ENCODE measurements at places on chromosomes 6 and 20. TPM values are rescaled to one million over a fixed set of nuclear protein-coding genes. Genes with fewer than 3 reads are reported as not detected.

GRCh38 chr6:45438849-45439406 lies 61.2 kb upstream of the SUPT3H start:
- peak; percentile 93 for DNase-seq

- DNase-seq, result no peak
Observed at GRCh38 chr6:168888786-168889345, 364.8 kb downstream of the THBS2 start.

DNA sequence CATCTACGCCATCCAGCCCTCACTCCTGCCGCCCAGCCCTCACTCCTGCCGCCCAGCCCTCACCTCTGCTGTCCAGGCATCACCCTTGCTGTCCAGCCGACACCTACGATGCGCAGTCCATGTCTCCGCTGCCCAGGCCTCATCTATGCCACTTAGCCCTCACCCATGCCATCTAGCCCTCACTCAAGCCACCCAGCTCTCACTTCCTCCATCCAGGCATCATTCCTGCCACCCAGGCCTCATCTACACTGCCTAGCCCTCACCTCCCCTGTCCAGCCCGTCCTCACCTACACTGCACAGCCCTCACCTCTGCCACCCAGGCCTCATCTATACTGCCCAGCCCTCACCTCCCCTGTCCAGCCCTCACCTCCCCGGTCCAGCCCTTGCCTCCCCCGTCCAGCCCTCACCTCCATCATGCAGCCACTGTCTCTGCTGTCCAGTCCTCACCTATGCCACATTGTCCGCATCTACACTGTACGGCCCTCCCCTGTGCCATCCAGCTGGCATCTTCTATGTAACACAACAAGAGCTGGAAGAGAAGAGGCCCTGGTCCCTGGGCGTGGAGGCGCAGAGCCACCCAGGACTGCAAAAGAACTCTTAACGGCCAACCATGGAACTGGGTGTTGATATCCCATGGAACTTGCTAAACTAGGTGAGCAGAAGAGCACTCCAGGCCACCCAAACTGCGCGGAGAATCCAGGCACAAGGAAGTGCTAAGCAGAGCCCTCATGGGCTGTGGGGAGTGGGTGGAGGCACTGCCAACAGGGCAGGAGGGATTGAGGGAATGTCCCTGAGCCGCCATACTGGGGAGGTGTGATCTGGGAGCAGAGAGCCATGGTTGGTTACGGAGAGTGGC lies 31.0 kb downstream of the RNASET2 start:
- no peak for DNase-seq

- DNase-seq, result peak; percentile 75
Observed at GRCh38 chr20:33443512-33444239, at the start of gene SNTA1. Gene SNTA1 (minus strand): TSS chr20:33443763. CDS start chr20:33443620, 143 bp downstream.

DNA sequence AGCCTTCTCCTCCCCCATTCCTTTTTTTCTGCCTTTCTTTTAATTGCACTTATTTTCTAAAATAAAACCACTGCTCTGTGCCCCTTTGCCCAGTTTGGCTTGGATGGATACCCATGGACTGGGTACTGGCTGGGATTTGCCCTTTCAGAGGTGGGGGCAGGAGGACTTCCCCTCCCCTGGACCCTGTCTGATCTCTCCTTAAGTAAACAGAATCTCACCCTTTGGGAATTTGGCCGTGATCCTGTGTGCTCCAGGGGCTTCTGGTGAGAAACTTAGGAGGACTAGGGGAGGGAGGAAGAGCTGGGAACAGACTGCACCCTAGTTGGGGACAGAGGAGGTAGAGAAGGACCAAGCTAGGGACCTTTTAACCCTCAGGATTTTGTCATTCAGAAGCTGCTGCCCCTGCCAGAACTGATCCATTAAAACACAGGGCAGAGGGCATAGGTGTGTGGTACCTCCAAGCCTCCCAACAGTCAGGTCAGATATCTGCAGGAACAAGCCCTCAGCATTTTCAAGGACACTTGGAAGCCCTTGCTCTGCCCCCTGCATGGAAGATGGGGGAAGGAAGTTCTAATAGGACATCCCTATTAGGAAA lies 7.3 kb downstream of the FOXP4 start:
- DNase-seq, result no peak

DNA sequence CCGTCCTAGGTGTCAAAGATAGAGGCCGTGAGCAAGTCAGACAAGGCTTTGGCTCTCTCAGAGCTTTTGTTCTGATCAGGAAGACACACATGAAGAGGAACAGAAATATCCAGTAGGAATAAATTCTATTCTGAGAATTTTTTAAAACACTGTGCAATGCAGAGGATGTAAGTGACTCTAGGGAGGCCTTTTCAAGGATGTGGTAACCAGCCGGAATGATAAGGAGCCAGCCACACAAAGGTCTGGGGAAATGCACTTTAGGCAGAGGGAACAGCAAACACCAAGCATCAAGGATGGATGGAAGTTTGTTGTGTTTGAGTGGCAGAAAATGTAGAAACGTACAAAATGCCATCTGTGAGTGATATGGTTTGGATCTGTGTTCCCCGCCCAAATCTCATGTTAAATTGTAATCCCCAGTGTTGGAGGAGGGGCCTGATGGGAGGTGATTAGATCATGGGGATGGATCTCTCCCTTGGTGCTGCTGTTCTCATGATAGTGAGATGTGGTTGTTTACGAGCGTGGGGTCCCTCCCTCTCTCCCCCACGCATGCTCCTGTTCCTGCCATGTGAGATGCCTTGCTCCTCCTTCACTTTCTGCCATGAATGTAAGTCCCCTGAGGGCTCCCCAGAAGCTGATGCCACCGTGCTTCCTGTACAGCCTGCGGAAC lies 93.6 kb upstream of the CDYL start:
- no peak for DNase-seq

- no peak for DNase-seq
Observed at GRCh38 chr6:137581019-137581707, 87.0 kb upstream of the OLIG3 start.

DNA sequence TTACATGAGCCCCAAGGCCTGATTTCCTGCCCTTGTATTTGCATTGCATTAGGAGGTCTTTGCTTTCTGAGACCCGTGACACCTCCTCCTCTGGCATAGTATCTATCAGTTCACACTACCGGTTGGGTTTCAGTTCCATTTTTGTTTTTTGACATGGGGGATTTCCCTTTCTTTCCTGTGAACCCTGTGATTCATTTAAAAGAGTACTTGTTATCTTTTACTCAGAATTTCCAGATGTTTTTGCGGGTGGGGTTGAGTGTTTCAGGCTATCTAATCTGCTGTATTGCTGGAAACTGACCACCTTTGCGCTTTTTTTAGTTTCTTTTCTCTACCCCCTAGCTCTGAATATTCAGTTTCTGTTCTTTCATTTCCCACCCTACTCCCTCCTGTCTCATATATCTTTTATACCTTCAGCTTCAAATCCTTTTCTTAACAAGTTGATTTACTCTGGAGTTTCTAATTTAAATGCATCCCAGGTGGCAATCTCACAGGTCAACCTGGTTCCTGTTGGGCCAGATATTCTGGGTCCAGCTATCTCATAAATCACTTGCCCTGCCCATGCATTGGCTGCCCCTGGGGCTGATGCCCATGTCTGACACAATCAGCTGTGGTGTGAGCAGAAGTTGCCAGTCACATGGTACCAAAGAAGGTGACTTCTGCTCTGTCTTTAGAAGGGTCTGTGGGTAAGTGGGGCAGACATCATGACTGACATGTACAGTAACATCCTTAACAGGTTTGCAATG lies 14.3 kb upstream of the NCOA3 start:
- no peak for DNase-seq

DNA sequence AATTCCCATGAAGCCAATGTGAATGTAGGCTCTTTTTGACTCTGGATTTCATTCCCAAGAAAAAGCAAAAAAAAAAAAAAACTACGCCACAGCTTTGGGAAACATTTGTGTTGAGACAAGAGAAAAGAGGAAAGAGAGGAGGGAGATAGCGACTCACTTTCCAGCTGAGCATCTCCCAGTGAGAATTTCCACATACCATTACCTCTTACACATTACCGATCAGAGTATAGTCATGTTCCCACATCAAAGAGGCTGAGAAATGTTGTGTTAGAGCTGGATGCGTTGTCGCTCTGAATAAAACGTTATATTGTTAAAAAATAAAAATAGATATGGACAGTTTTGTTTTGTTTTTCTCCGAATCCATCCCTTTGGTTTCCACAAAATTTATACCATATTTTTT lies 1019.3 kb upstream of the ADGRB3 start:
- DNase-seq, result peak; percentile 80

- peak; percentile 88 for DNase-seq
Observed at GRCh38 chr6:132648356-132648755, 10.6 kb downstream of the TAAR1 start.

- DNase-seq, result no peak
Observed at GRCh38 chr20:48184229-48184628, 398.9 kb upstream of the SULF2 start.

- DNase-seq, result no peak
Observed at GRCh38 chr20:62231292-62231691, 7.0 kb upstream of the OSBPL2 start.

DNA sequence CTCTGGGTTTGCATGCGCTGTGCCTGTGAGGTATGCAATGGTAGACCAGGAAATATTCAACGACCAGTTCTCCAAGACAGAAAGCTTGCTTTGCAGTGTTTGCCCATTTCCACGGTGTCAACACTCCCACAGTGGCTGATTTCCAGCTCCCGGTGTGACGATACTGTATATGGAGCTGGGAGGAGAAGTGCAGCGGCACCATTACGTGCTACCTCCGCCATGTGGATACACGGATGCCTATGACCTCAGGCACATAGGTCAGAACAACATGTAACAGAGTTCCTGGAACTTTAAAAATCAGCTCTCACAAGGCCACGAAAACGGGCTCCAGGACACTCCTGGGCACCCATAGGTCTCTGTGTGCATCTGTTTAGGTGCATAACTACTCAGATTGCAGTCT lies 51.1 kb downstream of the NFATC2 start:
- DNase-seq, result no peak

DNA sequence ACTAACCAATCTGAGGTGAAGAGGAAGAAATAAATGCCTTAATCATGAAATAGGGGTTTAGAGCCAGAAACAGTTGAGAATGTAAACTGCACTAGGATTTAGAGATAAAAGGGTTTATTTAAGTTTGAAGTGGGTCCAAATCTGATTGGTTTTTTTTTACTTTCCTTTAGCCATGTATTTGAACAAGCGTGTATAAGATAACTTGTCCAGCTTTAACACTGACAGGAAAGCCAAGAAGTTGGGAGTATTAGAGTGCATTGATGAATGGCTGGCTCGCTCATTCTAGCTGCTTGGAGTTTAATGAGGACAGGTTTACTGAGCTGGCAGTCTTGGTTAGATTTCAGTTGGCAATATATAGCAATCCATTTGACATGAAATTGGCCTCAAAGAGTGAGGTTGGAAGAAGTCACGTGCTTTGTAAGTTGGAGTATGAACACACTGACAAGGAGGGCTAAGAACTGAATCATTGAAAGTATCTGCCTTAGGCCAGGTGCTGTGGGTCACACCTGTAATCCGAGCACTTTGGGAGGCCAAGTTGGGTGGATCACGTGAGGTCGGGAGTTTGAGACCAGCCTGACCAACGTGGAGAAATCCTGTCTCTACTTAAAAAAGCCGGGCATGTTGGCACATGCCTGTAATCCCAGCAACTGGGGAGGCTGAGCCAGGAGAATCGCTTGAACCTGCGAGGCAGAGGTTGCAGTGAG lies 13.7 kb downstream of the SRSF3 start:
- DNase-seq, result no peak

GRCh38 chr6:32982084-32982701 lies 13.8 kb downstream of the BRD2 start:
- DNase-seq, result no peak

DNA sequence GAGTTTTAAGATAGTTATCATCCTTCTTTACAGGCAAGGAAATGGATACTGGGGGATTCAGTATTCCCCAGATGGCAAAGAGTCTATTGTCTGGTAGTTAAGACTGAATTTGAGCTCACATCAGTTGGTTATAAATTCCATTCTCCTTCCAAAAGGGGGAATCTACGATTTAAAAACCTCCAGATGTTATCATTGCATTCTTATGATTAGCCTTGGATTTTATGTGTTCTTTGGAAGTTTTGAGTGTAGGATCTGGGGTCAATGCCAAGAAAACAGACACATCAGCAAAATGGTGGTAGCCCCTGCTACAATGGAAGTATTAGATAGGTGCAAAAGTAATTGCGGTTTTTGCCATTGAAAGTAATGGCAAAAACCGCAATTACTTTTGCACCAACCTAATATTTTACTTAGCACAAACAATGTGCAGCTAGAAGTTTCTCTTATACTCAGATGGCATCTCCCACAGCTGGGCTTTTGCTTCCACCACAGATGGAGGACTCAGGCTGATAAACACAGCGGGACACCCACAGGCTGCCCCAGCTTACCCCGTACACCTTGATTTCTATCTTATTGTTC lies 168.2 kb upstream of the RIN2 start:
- no peak for DNase-seq

- DNase-seq, result no peak
Observed at GRCh38 chr6:44211284-44211683, 5.4 kb upstream of the MYMX start.

- no peak for DNase-seq
Observed at GRCh38 chr6:126826166-126826714, 292.2 kb upstream of the RSPO3 start.

- DNase-seq, result no peak
Observed at GRCh38 chr6:89081129-89081422, 525 bp downstream of the PNRC1 start.

DNA sequence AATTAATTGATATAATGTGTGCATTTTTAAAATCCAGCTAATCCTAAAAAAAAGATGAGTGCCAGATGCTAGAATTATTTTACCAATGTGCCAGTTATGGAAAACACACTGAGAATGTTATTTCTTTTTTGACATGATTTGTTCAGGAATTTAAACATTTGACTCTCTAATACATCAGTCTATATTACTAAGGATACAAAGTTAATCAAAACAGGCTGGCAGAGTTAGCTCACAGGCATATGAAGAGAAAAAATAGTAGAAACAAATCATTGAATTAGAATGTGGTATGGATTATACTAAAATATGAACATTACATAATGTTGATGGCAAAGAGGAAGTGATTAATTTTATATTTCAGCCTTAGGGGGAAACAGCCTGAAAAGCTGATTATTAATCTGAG lies 368.3 kb upstream of the GJE1 start:
- no peak for DNase-seq

DNA sequence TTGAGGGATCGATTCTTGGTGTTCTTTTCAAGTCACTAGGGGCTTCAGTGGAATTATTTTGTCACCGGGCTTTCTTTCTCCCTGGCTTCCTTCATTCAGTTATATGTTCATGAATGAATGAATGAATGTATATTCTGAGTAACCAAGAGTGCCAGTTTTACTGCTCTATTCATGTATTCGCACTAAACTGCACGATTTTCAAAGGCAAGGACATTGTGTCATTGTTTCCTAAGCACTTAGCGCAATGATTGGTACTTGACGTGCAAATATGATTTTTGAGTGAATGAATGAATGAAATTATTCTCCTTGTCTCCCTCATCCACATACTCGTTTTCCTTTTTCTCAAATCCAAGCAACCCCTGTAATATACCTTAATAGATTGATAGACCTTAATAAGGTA lies 822 bp downstream of the AFG1L start:
- no peak for DNase-seq

Gene BPI
- total RNA-seq, result not detected

Gene MMP24
- 0.69 TPM for total RNA-seq

Gene CST4
- total RNA-seq, result not detected

Gene ANKRD66
- total RNA-seq, result not detected

Gene SERINC1
- 180 TPM for total RNA-seq

Gene SLC39A7
- 91.9 TPM for total RNA-seq
